ENCODE measurements at places on chromosomes 11 and 22.

DNA sequence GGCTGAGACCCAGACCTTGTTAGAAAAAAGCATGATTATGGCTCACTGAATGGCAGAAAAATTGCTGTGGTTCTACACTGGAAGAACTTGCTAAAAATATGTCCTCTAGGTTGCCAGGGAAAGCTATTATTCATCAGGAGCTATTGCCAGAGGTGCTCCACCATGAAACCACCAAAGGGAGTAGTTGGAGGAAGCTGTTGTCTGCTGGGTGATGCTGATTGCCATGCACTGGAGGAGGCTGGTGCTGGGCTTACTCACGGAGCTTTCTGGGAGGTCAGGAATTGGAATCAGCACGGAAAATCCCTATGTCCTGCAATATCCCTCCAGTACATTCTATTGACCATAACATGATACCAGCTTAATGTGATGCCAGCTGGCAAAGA is 199.6 kb upstream of the ZBED5 start:
- no peak for DNase-seq

- DNase-seq, result no peak
Measured at GRCh38 chr11:117676501-117676900, 120.5 kb downstream of the DSCAML1 start.

- no peak for DNase-seq
Measured at GRCh38 chr11:96223083-96223482, 119.9 kb downstream of the MAML2 start.

- DNase-seq, result no peak
Measured at GRCh38 chr22:46764779-46765485, 2.5 kb downstream of the TBC1D22A start.
